ENCODE measurements at places on chromosomes 11 and 22.

DNA sequence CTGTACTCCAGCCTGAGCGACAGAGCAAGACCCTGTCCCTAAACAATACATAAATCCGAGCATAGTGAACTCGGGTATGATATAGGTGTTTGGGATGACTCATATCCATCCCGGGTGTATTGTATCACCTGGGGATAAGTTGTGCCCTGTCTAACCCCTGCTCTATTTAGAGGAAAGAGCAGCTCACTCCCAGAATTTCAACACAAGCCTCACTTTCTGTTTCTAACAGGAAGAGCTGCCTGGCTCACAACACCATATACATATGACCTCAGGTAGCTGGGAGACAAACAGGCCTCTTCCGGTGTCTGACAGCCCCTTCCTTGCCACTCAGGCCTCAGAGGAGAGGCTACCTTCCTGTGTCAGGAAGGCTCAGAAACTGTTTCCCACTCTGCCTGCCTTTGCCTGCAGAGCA, 9.9 kb upstream of the MICALL1 start:
- no peak for DNase-seq

DNA sequence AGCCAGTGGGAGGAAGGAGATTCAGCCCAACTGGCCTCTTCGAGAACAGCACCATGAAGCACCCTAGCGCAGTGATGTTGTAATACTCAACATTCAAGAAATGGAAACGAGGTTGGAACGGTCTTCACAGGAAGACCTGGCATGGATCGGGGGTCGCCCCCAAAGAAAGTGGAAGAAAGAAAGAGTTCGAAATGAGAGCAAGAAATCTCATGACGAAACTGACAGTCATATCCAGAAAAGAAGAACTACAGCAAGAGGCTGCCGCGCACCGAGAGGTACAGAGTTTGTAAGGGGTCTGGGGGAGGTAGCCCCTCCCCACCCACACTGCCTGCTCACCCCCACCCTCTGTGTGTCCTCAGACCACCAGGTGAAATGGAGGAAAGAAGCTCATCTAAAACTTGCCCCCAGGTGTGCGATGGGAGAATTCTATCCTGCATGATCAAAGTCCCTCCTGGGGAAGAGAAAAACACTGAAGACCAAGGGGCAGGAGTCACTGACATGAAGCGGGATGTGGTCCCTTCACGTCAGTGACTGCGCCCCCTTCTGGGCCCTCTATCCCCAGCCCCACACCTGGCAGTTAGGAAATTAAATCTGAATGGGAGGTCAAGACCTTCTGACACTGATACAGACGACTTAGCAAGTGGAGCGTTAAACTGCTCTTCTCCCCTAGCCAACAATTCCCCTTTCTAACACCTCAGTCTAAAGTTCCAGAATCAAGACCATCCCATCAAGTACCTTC, 52.9 kb upstream of the SPATA19 start:
- no peak for DNase-seq

DNA sequence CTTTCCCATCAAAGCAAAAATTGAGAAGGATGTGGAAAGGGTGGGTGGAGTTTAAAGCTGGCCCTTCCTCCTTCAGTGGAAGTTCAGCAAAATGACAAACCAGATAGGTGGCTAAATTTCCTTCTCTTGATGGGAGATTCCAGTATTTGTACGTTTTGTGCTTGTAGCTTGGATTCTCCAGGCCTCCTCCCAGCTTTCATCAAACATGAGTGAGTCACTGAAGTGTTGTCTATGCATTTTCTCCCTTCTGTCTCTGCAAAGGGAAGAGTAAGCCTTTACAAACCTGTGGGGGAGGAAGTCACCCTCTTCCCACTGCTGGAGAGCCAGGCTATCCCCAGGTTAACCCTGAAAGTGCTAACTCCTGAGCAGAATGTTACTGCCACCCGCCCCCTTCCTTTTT, 6.4 kb downstream of the MARK2 start:
- DNase-seq = peak; percentile 78

DNA sequence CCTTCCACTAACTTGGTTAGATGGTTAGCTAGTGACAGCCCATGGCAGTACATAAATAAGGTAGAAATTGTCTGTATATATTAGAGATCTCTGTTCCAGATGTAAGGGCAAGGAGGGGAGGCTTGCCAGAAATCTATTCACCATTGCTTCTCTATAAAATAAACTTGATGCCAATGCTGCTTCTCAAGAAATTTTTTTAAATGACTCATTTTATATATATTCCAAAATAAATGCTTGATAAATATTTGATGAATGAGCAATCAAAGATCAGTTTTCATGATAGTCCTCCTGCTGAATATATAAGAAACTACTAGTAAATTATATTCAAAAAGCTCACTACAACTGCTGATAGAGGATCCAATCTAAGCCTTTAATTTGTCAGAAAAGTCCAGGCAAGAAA, 710.6 kb upstream of the CCDC179 start:
- DNase-seq = peak; percentile 77

- DNase-seq = no peak
These were observed 217.2 kb upstream of the CADM1 start for GRCh38 chr11:115721296-115721995.

DNA sequence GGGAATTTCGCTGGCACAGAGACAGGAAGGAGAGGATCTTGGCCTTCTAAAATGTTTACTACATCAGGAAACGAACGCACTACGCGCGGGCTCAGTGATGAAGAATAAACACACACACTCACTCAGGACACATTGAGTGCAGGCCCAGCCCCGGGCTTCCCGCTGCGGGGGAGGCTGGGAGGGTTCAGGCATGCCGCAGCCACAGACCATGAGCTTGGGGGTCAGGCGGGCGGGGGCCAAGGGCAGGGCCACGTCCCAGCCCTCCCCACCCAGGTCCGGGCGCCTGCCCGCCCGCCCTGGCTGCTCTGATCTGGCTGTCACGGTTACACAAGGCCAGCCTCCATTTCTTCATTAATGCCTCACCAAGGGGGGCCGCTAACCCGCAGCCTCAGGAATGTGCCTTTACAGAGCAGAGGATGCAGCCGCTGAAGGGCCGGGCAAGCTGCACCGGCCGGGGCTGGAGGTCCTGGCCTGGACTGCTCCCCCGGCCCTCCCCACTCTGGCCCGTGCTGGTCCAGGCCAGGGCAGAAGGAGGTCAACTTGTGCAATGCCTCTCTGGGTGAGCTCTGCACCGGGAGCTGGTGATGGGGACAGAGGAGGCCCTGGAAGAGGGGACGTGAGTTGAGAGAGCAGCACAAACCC, 41.7 kb downstream of the IGF2 start:
- DNase-seq = peak; percentile 95

GRCh38 chr11:115623021-115623451, 118.8 kb upstream of the CADM1 start:
- DNase-seq = peak; percentile 97

DNA sequence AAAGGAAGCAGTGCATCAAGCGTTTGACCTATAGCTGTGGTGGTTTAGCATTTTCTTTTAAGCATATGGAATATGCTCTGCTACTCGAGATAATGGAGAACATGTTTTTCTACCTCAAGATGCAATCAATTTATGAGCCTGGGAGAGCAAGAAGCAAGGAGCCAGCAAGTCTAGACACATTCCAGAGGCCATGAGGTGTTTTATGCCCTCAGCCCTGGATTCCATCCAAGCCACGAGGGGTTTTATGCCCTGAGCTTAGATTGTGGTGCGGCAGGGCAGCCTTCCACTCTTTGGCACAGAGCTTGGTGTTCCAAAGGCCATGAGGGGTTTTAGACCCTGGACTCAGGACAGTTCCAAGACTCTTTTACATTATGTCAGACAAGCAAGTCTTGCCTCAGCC, 11.7 kb upstream of the DNAJB13 start:
- peak; percentile 32 for DNase-seq

- no peak for DNase-seq
These were observed 4.7 kb upstream of the C11orf86 start for GRCh38 chr11:66970371-66970806.

DNA sequence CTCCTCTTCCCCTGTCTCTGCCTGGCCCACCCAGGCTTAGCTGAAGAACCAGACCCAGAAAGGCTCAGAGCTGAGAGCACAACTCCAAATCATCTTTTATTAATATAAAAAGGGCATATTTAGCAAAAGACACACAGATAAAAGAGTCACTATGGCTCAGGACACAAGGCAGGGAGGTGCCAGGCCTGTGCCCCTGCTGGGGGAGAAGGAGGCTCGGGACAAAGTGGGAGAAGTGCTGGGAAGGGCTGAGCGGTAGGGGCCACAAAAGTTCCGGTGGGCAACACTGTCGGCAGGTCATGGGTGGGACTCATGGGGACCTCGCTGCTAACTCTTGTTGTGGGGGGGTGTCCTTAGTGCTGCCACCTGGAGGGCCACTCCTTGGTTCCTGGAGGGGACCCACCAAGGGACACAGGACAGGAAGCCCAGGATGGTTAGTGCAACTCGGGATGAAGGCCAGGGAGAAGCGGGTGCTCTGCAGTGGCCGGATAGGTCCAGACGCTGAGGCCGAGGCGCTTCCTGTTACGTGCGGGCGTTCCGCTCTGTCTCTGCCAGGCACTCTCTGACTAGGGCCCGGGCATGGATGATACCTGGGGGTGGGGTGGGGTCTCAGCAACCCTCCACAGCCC, 1.4 kb upstream of the PITPNM1 start:
- no peak for DNase-seq

GRCh38 chr11:62601122-62601371, 618 bp downstream of the MTA2 start:
- DNase-seq = peak; percentile 45

DNA sequence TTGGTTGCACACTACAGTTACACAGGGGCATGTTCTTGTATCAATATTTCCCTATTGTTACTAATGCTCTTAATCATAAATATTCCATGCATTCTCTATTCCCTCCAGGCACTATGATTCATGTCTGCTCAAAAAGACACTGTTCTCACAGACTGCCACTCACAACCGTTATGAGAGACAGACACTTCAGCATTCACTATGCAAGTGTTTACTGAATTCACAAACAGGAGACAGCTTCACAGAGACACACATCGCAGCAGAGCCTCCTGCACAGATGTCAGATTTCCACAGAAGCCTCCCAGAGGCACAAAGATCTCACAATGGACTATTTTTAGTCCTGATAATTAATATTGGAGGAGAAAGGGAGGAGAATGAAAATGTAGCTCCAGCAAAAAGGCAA, 930.4 kb downstream of the OPCML start:
- DNase-seq = peak; percentile 43

DNA sequence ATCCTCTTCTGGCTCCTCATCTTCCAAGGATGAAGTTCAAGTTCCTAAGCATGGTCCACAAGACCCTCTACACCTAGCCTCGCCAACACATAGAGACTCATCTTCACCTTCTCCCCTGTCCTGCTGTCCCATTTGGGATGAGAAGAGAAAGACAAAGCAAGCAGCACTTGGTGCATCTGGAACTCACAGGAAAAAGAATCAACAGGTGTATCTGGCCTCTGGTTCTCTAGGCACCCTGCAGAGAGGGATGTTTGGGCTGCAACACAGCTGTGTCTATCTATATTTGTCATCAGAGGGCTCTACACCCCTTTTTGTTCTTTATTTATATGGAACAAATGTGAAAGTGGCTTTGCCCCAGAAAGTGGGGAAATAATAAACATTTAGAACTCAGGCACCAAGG, 82.1 kb upstream of the GALNT18 start:
- no peak for DNase-seq

- no peak for DNase-seq
These were observed 9.1 kb upstream of the NAALADL1 start for GRCh38 chr11:65067446-65067845.

DNA sequence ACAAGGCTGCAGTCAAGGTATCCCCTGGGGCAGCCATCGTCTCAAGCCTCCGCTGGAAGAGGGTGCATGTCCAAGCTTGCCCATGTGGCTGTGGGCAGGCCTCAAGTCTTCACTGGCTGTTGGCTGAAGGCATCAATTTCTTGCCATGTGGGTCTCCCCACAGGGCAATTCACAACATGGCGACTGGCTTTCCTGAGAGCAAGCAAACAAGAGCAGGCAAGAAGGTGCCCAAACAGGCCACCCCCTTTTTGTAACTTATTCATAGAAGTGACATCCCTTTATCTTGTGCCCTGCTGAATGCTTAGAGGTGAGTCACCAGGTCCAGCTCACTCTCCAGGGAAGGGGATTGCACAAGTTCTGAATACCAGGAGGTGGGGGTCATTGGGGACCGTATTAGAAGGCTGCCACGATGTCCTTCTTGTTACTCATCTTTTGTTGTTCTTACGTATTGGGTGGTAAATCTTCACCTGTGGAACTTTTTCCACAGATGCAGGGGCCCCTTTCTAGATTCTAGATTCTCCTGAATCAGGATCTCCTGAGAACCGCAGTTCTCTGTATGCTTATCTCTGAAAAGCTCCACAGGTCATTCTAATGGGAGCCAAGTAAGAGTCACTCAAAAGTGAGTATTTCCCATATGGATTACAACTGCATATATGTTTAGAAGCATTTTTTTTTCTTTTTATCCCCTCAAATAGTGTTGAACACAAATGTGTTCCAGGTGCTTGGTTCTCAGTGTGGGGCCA, 44.2 kb upstream of the MICAL2 start:
- DNase-seq = peak; percentile 98

- no peak for DNase-seq
These were observed 451.2 kb downstream of the MIAT start for GRCh38 chr22:27108425-27109114.

DNA sequence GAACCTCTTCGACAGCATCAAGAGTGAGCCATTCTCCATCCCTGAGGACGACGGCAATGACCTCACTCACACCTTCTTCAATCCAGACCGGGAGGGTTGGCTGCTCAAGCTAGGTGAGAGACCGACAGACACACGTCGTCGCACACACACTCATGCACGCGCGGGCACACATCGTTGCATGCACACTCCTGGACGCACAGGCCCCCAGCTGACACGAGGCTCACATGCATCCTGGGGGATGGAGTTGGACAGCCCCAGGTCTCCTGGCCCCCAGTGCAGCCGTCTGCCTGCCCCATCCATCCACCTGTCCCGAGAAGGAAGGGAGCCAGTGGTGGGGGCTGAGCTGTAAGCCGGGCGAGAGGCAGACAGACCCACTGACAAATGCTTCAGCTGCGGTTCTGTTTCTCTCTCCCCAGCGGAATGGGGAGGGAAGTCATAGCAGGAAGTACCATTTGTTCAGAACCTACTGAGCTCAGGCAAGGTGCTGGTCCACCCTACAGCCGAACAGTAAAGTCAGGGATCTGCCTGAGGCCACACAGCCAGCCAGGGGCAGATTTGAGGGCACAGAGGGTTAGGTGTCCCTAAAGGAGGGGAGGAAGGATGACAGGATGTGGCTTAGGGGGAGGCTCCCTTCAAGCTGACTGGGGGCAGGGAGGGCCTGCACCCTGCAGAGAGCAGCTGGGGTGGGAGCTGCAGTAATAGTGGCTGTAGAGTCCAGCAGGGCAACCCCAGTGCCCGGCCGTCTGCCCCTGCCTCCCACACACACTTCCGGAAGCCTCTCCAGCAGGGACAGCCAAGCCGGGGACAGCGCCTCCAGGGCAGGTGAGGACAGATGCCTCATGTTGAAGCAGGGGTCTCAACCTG, 27.1 kb downstream of the CYTH4 start:
- DNase-seq = peak; percentile 44

Measured in EH (cell line).